ENCODE measurements at places on chromosomes 16 and 17. TPM values are rescaled to one million over a fixed set of nuclear protein-coding genes. Genes with fewer than 3 reads are reported as not detected.

LIMD2 gene
- polyA plus RNA-seq, result 309 TPM

CD300E gene
- 4.0 TPM for polyA plus RNA-seq

DOK4 gene
- 11.8 TPM for polyA plus RNA-seq

GLP2R gene
- 0.09 TPM for polyA plus RNA-seq

KRTAP3-1 gene
- polyA plus RNA-seq, result 0.09 TPM

WNT3 gene
- 1.0 TPM for polyA plus RNA-seq

HNF1B gene
- polyA plus RNA-seq, result 0.30 TPM

NOG gene
- polyA plus RNA-seq, result 1.3 TPM

CLEC16A gene
- polyA plus RNA-seq, result 18.8 TPM
